ENCODE measurements at places on chromosomes 6 and 20.

GRCh38 chr6:3902871-3903648 is 53.9 kb downstream of the FAM50B start:
- no peak for DNase-seq

GRCh38 chr20:4465855-4466545 is 255.7 kb upstream of the PRND start:
- no peak for DNase-seq

DNA sequence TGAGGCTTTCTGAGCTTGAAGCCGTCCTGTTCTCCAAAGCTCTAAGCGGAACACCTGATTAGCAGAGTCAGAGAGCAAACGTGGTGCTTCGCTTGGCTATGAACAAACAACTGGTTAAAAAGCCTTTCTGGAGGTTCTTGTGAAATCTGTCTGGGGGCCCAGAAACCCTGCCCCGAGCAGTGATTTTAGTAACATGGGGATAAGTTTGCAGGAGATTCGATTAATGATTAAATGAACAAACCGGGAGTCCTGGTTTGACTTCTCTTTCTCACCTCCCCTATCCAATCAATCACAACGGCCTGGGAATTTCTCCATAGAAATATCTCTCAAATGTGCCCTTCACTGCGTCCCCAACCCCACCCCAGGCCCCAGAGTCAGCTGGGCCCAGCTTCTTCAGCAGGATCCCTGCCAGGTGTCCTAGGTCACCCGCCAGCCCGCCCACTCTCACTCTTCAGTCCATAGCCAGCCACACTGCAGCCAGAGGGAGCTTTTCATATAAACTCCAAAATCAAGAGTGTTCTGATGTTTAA is 43.6 kb downstream of the ZDHHC14 start:
- no peak for DNase-seq

DNA sequence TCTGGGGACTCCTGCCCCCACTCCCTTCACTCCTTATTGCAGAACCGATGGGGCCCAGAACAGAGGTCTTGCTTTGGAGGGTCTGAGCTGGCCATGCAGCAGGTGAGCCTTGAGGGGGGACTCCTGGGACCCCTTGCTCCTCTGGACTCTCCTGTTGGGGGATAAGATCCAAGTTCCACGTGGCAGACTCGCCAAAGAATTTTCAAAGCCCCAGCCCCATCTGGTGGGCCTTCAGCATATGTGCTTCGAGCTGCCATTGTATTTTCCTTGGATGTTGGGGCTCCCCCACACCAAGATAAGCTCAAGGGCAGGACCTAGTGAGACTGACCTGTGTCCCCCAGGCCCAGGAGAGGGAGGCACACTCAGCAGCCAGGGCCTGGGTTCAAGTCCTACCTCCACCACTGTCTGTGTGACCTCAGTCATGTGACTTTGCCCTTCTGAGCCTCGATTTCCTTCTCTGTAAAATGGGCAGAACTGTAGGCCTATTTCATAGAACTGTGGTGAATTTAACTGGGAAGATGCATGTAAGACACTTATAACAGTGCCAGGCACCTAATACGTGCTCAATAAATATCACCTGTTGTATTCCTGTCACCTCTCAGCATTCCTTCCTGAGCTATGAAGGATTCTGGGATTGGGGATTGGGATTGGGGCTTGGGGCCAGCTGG is 115.5 kb downstream of the VEGFA start:
- no peak for DNase-seq

GRCh38 chr6:75317503-75318206 is 33.1 kb upstream of the TMEM30A start:
- DNase-seq = no peak

DNA sequence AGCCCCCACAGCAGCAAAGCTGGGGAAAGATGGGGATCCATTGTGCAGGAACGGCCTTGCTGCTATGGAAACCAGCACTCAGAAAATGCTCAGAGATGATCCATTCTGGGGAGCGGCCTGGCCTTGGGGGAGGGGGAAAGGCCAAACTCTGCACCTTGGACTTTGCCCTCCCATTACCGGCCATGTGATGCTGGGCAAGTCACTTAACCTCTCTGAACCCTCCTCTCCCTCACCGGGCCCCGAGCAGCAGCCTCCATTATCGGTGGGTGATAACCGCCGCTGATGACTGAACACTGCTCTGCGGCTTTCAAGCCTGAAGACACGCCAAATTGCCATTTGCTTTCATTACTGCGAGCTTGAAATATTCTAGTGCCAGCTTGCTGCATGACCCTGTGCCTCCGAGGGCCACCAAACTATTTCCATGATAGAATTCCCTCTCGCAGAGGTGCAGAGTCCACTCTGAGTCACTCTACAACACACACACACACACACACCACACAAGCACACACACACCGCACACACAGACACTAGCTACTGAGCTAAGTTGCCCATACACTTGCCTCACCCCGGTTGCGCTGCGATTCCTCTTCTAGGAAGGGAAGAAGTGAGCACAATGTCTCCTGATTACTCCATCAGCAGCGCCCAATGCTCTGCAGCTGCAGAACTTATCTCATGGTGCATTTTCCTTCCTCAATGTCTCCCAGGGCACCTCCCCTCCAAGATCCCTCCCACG is 20.6 kb upstream of the SIRPA start:
- DNase-seq = peak; percentile 59

GRCh38 chr6:93407186-93407585 is 12.2 kb downstream of the EPHA7 start:
- DNase-seq = no peak

DNA sequence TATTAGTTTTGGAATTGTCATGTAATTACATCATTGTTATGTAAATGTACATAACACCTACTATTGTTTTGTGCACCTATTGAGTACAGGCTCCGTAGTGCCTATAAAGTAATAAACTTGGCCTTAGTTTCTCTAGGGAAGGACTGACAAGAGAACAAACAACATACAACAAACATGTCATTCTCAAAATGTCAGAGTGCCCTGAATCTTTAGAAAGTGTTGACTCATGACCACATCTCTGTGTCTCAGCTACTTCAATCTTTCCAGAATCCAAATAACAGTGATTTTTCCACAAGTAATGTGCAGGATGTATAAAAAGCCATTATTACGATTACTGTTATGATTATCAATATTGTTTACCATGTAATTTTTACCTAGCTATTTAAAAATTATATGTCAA is 17.2 kb downstream of the LAMP5 start:
- no peak for DNase-seq

DNA sequence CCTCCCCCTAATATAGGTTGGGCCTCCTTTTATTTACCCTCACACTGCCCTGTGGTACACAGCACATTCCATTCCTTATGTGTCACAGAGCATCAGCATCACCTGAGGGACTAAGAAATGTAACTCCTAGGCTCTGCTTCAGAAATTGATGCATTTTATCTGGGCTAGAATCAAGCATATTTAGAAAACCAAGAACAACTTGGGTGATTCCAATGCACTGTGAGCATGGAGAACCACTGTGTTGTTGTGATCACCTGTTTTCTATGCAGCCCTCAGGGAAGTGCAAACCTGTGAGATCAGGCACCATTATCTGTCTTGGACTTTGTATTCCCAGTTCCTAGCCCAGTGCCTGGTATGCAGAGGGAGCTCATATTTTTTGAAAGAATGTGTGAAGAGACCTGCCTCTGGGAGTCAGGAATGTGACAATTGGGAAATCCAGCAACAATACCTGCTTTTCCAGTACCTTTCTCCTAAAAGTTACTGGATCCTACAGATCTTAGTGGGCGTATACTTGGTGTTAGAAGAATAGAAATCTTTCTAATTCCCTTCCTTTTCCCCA is 7.0 kb downstream of the KAT14 start:
- no peak for DNase-seq

GRCh38 chr6:156824142-156824541 is 47.0 kb downstream of the ARID1B start:
- DNase-seq = no peak

DNA sequence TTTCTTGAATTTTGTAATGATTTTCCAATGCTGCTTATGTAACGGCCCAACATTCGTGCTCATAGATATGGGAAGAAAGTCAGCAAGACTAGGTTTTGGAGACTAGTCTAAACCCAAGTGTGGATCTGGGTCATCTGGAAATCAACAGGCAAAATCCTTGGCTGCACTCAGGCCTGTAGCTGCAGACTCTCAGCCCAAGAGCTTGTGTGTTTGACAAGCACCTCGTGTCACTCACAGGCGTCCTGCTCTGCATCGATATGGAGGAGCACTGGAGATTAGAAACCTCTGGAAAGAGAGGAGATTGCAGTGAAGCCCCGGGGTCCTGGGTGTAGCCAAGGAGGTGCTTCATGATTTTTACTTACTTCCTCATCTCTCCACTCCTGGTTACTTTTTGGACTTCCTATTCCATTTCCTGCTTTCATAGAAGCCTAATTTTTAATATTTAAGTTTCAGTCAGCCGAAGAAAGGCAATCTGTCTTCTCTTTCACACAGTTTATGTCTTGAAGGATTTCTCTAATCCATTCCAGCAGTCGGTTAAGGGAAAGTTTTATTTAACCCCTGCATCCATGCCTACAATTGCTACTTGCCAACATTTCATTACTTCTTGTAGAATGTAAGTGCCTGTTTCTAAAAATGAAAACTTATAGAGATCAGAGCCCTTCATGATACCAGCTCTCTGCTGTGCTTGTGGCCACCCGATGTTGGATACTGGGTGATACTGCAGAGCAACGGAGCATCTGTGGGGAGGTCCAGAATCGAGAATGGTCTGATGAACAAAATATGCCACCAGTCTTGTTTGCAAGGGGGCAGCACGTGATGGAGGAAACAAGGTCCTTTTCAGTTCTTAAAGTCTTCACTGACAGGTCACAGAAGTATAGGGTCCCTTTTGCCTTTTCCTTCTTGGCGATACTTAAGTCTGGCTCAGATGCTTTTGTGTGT is 296.3 kb downstream of the QKI start:
- peak; percentile 44 for DNase-seq

- DNase-seq = no peak
Measured at GRCh38 chr6:31304683-31305082, 32.8 kb upstream of the HLA-C start.

GRCh38 chr6:43434001-43434840 is 6.9 kb downstream of the ABCC10 start:
- no peak for DNase-seq

DNA sequence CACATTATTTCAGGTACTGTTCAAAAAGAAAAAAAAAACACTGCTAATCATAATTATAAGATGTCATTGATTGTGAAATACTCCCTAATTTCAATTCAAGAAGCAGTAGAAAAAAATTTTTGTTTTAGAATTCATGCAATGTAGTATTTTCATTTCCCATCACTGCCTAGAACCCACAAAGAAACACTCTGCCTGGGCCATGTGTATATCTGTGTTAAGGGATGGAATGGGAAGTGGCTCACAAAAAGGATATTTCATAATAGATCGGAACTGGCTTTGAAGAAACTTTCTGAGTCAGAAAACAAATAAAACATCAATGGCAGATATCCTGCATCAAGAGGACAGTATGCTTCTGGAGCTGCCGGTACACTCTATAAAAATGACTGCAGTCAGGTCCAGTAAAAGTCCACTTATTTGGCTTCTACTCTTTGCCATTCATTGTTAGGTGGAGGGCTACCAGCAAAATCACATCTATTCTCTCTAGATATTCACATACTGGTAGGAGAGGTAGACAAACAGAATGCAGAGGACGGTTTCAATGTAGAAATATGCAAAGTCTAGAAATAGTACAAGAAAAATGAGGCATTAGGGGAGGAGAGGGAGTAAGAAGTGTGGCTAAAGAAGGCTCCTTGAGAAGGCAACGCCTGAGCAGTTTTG is 135.0 kb upstream of the TNFAIP3 start:
- no peak for DNase-seq

DNA sequence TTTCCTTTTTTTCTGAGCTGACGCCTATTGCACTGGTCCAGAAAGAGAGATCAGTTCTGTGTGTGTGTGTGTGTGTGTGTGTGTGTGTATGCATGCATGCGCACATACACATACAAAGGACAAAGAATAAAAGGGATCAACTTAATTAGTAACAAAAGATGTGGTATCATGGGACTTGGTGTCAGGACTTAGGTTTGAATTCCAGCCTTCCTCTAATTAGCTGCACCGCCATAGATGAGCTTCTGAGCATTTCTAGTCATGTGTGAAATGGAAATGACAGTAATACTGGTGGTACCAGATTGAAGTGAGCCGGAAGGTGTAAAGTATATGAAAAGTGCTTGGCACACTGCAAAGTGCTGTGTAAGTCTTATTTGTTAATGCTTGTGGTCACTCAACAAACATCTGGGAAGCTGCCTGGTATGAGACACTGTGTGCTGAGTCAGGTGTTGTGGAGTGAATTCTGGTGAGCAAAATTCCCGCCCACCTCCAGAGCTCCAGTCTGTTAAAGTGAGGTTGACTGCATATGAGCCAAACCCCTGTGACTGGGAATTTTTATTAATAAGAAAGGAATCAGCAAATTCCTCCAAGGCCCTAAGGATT is 12.4 kb downstream of the DAAM2 start:
- no peak for DNase-seq

Measured in tibial artery (tissue), 4 donors.